Stimulated activated CD8-positive, alpha-beta memory T cell treated with anti-CD3 and anti-CD28 coated beads, Interleukin-2, amount 100 ng/mL, for 48 hours (primary cell): ENCODE measurements at places on chromosomes 13 and 19.

GRCh38 chr13:112622375-112622774 lies 34.4 kb upstream of the TUBGCP3 start:
- DNase-seq, result no peak

- DNase-seq, result no peak
Observed at GRCh38 chr19:52923778-52924593, 758 bp upstream of the ZNF888 start.

GRCh38 chr13:76836311-76836710 lies 49.9 kb downstream of the KCTD12 start:
- no peak for DNase-seq

DNA sequence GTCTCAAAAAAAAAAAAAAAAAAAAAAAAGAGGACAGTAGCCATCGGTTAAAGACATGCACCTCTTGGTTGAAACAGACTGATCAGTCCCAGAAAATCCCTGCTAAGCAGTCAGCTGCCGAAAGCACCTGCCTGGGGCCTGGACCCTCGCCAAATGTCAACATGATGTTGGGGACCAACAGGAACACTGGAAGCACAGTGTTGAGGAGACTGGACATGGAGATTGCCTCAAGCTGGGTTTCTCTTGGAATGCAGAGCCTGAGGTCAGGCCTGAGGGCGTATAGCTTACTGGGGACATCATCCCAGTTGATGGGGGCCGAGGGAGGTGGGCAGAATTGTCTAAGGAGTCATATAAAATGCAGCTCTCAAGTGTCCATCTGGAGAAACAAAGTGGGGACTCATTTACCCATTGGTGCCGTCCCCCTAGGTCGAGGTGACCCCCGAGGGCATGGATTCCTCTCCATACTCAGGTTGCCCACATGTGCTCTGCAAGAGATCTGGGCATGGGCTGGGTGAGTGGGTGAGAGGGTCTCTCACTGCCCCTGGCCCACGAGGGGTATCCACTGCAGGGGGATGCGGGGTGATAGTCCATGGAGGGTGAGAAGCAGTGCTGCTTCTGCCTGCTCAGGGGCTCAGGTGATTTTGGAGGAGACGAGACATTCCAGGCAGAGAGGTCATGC lies 164.5 kb downstream of the URI1 start:
- DNase-seq, result no peak
